GM12865 (cell line): ENCODE measurements at places on chromosomes 16 and 17.
A peak's percentile ranks its signal among the peaks of the same experiment; 100 is the strongest.

DNA sequence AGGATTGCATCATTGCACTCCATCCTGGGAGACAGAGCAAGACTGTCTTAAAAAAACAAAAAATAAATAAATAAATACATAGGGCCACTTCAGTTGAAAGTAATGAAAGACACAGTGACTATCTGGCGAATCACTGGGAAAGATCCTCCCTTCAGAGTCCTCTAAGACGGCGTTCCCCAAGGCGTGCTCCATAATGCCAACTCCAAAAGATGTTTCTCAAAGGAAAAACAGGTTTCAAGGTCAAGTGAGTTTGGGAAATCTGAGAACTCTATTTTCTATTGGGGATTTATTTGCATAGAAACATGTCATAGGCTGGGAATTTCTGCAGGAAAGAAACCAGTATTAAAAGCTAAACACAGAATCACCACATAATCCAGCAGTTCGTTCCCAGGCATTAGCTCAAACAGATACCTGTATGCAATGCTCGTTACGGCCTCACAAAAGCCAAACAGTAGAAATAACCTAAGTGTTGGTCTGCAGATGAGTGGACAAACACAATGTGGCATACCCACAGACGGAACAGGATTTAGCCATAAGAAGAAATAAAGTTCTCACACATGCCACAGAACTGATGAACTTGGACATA is 7.9 kb downstream of the KLHDC4 start:
- no peak for DNase-seq

GRCh38 chr16:81014672-81015071 is 7.7 kb downstream of the CENPN start:
- no peak for DNase-seq

- DNase-seq: no peak
These were observed 19.5 kb downstream of the PMM2 start for GRCh38 chr16:8816967-8817655.

GRCh38 chr16:14244196-14245010 is 173.3 kb downstream of the MRTFB start:
- DNase-seq: no peak

- peak; percentile 82 for DNase-seq
These were observed 26.4 kb downstream of the TMEM235 start for GRCh38 chr17:78257810-78258322.

GRCh38 chr17:27376637-27377547 is 79.4 kb upstream of the KSR1 start:
- DNase-seq: no peak

DNA sequence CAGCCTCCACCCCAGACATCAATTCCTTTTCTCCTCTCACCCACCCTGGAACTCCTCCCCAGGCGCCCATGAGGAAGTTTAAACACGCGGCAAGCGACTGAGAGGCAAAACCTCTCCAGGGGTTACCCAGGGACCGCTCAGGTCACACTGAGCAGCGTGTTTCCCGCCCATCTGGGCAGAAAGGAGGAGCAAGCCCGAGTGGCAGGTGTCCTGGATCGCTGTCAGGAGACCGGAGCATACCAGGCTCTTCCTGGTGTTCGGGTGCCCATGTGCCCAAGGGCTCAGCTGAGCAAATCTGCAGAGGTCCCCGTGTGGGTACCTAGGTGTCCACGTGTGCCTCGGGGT is 491 bp downstream of the SLC25A19 start:
- peak; percentile 73 for DNase-seq

DNA sequence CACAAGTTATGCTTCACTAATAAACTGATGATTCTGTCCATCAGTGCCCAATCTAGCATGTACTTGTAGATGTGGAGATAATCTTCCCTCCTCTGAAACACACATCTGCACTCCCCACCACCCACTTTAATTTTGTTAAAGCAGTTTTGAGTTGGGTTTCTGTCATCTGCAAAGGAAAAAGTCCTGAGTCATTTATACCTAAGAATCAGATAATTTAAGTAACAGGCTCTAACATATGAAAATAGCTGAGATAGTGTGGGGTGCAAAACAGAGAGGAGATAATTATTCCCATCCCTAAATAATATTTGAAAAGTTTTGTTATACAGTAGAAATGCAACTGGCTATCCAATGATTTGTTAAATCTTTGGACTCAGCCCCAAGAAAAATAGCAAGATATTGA is 67.7 kb upstream of the ALOX12 start:
- no peak for DNase-seq

GRCh38 chr17:42754782-42755181 is 6.2 kb upstream of the RAMP2 start:
- DNase-seq: no peak

- DNase-seq: no peak
These were observed 68.1 kb upstream of the CPHXL start for GRCh38 chr16:75794426-75794825.

DNA sequence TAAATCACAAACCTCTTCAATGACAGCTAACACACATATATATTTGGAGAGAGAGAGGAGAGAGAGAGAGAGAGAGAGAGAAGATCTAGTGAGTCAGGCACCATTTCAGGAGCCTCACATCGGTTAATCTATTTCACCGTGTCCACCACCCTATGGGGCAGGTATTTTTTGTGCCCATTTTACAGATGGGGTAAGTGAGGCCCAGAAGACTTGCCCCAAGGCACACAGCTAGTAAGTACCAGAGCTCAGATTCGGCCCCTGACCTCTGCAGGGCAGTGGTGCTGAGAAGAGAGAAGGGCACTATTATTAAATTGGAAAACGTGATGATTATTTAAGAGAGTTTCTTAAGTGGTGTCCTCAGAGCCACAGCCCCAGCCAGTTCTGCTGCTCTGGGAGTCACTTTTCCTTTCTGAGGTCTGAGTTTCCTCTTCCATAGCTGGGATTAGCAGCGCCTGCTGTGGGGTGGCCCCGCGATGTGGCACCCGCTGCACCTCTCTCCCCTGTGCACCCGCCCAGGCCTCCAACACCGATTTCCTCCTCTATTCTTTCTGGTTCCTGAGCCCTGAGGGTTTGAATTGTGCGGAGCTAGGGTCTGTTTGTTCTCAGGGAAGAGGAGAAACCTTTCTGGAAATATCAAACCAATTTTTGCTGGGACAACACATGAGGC is 303.9 kb downstream of the IRF8 start:
- no peak for DNase-seq

- no peak for DNase-seq
These were observed 544.8 kb upstream of the EEF2KMT start for GRCh38 chr16:5642436-5642835.

DNA sequence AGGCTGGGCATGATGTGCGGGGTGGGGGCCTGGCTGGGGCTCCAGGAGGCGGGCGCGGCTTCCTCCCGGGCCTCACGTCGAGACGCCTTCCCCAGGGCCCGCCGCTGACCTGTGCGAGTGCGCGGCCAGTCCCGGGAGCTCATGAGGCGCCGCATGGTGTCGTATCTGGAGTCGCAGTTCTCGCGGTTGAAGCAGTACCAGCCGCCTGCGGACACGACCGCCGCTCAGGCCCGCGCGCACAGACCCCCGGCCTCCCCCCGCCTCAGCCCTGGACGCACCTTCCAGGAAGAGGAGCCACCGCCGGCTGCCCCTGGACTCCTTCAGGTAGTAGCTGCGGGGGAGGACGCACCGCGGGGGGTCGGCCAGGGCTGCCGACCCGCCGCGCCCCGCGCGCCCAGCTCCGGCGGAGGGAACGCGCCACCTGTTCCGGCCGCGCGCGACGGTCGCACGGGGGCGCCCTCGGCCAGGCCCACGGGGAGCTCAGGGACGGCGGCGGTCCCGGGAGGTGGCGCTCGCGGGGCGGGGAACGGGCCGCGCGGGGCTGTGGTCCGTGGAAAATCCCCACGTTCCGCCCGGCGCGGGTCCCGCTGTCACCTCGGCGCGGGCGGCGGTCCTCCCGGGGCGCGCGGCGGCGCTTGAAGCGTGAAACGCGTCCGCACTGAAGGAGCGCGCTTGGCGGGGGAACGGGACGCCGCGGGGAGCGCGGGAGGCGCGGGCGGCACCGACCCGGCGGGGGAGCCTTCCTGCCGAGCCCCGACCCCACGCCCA is 1.4 kb downstream of the NOTUM start:
- peak; percentile 70 for DNase-seq
